PC-9 (cell line): ENCODE measurements at places on chromosomes 4 and X. TPM values are rescaled to one million over a fixed set of nuclear protein-coding genes. Genes with fewer than 3 reads are reported as not detected.

DNA sequence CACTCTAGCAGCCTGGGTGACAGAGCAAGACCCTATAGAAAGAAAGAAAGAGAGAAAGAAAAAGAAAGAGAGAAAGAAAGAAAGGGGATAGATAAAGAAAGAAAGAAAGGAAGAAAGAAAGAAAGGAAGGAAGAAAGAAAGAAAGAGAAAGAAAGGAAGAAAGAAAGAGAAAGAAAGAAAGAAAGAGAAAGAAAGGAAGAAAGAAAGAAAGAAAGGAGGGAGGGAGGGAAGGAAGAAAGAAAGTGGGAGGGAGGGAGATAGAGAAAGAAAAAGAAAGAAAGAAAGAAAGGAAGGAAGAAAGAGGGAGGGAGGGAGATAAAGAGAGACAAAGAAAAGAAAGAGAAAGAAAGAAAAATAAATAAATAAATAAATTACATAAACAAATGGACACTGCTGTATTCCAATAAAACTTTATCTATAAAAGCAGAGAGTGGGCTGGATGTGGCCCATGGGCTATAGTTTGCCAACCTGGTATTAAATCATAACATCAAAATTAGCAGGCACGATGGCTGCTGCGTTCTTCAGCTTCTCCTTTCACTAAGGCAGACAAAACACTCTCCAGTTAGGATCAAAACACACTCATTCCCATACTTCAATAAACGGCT is 165.0 kb downstream of the ZNF674 start:
- DNase-seq: no peak

DNA sequence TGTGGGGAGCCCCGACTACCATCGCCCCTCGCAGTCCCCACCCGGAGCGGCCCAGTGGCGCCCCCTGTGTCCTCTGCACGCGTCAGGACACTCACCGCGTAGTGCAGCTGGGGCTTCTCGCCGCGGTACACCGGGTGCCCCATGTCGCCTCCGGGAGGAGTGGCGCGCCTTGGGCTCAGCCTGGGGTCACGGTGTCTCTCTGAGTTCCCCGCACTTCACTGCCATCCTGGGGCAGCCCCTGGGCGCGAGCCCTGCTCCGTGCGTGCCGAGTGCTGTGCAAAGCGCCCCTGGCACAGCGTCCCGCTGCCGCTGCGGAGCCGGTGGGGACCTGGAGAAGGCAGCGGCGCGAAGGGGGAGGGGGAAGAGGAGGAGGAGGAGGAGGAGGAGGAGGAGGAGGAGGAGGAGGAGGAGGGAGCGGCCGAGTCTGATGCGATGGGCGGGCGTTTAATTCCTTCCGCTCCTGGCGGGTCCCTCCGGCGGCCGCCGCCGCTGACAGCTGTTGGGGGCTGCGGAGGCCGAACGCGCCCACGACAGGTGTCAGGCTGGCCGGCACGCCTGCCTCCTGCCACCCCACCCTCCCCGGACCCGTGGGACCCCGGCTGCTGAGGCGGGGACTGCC is 134.3 kb downstream of the AMELX start:
- DNase-seq: no peak

DNA sequence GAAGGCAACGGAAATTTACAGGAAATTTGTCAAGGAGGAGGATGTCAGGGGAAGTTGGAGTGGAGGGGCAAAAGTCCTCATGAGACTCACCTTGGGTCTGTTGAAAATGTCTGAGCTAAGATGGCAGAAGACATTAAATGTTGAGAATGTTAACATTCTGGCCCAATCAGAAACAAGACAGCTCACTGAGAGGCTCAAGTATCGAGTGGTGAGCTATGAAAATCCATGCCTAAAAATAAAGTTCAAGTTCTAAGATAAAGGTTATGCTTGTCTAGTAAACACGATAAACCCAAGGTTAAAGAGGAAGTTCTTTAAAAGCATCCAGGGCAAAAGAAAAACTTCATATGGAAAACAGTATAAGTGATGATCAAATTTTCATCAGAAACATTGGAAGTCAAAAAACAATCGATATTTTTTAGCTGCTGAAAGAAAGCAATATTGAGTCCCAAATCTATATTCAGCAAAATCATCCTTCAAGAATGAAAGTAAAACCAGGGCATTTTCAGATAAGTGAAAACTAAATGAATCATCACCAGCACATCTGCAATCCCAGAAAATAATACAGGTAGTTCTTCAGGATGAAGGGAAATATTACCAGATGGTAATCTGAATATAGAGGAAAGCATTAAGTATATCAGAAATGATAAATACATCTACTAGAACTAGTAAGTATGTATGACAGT is 462.4 kb downstream of the TLL1 start:
- no peak for DNase-seq

- no peak for DNase-seq
These were observed 39.2 kb downstream of the TRIM2 start for GRCh38 chr4:153243468-153243867.

DNA sequence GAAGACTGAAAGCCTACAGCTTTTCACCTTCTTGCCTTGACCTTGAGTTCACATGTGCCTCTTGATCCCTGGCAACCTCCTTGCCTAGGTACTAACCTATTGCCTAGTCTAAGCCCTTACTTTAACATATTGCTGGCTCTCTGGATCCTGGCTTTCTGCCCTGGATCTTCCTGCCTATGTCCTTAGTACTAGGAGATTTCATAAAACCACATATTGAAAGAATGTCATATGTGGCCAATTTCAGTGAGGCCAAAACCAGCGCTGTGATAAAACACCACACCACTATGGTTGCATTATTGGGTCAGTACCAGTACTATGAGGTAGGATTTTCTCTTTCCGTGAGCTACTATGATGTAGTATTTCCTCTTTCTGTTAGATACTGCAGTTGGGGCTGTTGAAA is 80.4 kb downstream of the CT47B1 start:
- DNase-seq: no peak

DNA sequence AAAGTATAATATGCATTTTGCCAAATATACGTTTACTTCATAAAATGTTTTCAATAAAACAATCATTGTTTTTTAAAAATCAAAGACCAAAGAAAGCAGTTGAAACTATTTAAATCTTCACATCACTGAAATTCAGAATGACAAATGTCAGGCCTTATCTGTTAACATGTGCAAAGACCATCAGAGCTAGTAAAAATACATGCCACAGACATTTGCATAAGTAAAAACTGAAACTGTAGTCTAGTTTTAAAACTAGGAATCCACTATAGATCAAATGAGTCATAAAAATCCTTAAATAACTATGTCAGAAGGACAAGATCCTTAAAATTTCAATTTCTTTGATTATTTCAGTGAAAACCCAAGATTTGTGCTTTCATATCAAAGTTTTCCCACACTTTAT is 24.8 kb downstream of the KLHL15 start:
- no peak for DNase-seq

- DNase-seq: no peak
These were observed 92.7 kb downstream of the TBL1X start for GRCh38 chrX:9557521-9557920.

- no peak for DNase-seq
These were observed 5.2 kb upstream of the RADX start for GRCh38 chrX:106606571-106606970.

DNA sequence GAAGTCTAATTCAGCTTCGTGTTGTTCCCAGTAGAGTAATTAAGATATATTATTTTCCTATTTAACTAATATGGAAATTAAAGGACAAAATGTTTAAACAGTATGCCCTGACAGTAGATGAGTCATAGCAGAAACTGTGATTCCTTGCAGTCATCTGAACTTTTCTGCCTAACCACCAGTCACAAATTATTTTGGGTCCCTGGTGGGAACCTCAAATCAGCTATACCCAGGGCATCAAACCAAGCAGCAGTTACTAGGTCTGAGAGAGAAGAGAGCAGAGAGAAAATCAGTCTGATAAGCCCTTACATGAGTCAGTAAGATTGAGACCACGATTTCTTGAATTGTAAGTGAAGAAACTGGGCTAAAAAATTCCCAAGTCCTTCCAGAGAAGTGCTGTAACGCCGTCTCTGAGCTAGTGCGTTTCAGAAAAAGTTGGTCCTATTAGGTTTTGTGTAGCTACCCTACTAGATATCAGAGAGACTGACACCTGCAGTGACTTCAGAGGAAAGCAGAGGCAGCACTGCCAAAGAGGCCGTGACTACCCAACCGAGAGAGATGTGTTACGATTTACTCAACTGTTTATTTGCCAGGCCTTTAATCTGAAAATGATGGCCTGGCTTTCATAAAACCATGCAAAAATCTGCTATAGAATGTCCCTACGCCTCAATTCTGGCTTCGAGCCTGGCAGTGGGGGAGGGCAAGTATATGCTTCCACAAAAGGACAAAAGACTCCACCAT is 21.7 kb upstream of the GPM6A start:
- no peak for DNase-seq

GRCh38 chrX:49204017-49204416 is 4.0 kb upstream of the SYP start:
- DNase-seq: no peak

DNA sequence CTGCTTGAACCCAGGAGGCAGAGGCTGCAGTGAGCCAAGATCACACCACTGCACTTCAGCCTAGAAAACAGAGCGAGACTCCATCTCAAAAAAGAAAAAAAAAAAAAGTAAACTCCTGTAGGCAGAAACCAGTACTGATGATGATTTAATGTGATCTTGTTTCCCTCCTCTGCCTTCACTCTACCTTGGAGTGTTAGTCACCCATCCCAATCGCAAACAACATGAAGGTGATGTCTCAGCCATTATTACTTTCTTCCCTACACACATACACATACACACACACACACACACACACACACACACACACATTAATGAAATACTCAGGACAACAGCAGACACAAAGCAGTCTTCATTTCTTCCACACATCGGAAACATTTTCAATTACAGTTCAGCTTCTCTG is 15.6 kb downstream of the XKRX start:
- no peak for DNase-seq

HSFX3 gene
- not detected in 2 replicates for total RNA-seq

VCX3B gene
- 0.93 and 1.2 TPM in 2 replicates for total RNA-seq

RRH gene
- total RNA-seq: 0.24 TPM in 1 of 2 replicates, not detected in the other

SMPX gene
- not detected in 2 replicates for total RNA-seq

FRG2 gene
- not detected in 2 replicates for total RNA-seq
